ENCODE measurements at places on chromosomes 12 and 14. TPM values are rescaled to one million over a fixed set of nuclear protein-coding genes. Genes with fewer than 3 reads are reported as not detected.

DNA sequence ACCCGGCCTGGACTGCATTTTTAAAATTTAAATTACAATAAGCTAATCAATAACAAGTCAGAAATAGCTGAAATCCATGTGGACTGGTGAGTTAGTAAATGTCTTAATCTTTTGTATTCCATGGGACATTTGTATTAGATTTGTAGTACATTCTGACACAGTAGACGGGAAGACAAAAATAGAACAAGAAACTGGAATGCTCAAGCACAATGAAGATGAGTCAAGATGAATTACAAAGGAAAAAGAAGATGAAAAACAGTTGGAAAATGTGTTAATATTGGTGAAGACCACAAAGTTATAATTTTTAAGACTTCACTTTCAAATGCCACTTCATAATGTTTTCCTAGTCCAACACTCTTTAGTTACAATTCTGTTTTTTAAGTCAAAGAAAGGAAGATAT is 97.8 kb upstream of the FERMT2 start:
- no peak for DNase-seq

DNA sequence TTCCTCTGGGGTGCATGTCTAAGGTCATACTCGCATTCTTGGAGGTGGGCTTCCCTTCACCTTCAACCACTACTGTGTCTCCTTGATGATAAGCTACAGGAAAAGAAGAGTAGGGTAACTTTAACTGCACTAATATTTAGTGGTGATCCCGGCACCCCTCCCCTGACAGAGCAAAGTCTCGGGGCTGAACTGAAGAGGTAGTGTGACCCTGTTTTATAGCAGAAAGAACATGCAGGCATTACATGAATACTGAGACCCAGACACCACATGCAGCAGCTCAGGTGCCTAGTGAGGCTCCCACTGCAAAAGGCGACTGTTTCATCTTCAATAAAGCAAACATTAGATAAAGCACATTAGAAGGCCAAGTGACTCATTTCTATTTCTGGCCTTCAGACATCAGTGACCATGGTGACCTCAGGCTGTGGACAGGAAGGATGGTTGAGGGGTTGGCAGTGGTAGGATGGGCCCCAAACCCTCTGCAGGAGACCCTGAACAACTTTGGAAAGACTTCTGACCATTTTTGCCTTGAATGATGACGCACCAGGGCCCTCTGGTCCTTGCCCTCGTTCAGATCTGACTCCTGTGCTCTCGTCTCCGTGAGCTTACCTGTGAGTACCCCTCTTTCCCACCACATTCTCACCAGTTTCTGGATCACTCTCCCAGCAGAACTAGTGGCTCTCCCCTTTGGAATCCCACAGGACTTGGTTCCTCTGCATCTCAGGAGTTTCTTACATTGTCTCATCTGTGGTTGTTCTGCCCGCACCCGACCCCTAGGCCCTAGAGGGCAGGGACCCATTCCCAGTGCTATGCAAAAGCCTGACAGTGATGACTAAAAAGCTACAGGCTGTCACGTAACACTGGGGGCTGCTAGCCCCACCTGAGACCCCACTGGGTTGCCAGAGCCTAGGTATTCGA is 23.8 kb upstream of the JPH4 start:
- DNase-seq: no peak

The PROX2 gene
- polyA plus RNA-seq: not detected

DNA sequence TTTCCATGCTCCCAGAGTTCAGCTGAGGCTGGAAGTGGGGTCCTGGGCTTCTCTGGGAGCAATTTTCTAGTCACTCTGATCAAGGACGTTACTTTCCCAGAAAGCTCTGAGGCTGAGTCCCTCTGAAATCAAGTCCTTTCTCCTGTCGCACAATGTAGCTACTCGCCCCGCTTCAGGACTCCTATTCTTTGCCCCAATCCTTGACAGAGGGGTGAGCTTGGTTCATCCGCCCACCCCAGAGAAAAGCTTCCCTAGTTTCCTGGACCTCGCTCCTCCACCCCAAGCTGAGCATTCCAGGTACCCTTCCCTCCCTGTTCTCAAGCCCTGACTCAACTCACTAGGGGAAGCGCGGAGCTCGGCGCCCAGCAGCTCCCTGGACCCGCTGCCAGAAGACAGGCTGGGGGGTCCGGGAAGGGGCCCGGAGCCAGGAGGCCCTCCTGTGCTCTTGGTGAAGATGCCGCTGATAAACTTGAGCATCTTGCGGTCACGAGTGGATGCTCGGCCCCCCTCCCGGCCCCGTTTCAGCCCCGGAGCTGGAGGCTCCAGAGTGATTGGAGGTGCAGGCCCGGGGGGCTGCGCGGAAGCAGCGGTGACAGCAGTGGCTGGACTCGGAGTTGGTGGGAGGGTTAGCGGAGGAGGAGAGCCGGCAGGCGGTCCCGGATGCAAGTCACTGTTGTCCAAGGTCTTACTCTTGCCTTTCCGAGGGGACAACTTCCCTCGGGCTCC is 1.6 kb downstream of the AGAP2 start:
- DNase-seq: no peak

GRCh38 chr12:104747955-104748354 is 210.1 kb downstream of the SLC41A2 start:
- no peak for DNase-seq

The SLC17A8 gene
- polyA plus RNA-seq: not detected

The GLIPR1L1 gene
- polyA plus RNA-seq: not detected

DNA sequence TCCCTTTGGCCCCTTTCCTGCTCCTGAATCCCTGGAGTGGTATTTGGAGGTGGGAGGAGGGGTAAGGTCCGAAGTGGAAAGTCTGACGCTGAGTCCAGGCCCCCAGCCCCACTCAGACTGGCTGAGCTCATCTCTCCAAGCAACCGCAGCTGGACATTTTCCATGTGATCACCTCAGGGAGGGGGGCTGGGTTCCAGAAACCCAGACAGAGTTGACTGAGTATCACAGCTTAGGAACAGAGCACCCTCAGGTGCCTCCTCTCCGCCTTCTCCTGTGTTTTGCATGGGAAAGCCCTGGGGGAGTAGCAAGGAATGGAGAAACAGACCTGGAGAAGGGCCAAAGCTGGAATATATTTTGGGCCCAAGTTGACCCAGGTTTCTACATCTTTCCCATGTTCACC is 8.0 kb upstream of the ITGA5 start:
- DNase-seq: no peak

The CCDC196 gene
- not detected for polyA plus RNA-seq

DNA sequence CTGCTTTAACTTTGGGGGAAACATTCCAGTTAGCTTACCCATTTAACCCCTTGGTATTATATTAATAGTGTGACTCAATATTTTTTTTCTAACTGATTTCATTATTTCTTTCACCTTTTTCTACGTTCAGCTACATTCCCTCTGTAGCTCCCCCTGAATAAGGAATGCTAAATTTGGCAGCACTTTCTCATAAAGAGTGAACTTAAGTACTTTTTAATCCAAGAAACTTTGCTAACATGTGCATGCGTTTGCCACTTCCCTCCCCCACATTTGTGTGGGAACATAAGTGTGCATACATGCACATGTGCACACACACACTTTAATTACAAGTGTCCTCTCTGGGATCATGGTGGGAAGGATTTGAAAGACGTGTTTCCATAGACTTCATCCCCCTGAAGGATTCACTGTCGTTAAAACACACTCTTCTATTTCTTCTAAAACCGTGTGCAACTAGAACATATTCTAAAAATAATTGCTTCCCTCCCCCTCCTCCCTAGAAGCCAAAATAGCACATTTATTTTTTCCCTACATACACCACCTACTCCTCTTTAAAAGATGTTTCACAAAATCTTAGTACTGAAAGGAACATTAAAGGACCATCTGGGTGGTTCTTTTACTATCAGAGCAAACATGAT is 142.6 kb downstream of the PPM1H start:
- DNase-seq: no peak

DNA sequence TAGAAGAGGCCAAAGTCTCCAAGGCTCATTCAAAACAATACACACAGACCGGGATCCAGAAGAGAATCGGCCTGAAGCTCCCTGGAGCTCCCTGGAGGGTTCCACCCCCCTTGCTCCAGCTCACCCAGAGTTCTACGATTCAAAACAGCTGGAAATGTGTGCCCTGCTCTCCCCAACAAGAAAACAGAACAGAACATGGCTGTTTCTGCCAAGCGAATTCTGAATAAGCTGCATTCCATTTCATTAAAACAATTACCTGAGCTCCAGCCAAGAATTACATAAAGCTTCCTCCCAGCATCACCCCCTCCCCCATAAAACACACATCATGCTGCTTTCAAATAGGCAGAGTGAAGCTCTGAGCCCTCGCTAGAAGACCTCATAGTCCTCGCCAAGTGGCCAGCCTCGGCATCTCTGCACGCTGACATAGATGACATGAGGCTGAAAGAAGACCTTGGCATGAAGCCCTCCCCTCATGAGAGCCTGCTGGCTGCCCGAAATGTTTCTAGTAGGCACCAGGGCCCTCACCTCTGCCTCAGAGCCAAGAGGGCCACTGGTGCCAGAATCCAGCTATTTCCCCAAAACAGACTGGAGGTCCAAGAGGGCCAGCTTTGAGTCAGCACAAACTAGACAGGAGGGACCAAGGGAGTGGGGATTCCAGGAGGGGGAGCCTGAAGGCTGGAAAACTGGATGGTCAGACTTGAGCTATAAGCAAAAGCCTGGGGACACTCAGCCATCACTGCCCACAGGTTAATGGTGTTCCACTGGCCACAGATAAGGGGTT is 8.3 kb downstream of the PXN start:
- DNase-seq: peak; percentile 72

The ASB2 gene
- polyA plus RNA-seq: 374 TPM

The EFS gene
- polyA plus RNA-seq: 3.7 TPM

The DCN gene
- 703 TPM for polyA plus RNA-seq

- DNase-seq: no peak
Observed at GRCh38 chr12:26817183-26817591, 15.8 kb downstream of the ITPR2 start.

The NOS1 gene
- polyA plus RNA-seq: not detected

GRCh38 chr14:75030147-75030546 is 21.1 kb downstream of the MLH3 start:
- DNase-seq: no peak
